ENCODE measurements at places on chromosomes 3 and 15.

GRCh38 chr3:139427283-139428060 lies 38.0 kb upstream of the COPB2 start:
- DNase-seq: peak; percentile 91

GRCh38 chr3:186268616-186269448 lies 93.2 kb downstream of the DGKG start:
- DNase-seq: no peak

DNA sequence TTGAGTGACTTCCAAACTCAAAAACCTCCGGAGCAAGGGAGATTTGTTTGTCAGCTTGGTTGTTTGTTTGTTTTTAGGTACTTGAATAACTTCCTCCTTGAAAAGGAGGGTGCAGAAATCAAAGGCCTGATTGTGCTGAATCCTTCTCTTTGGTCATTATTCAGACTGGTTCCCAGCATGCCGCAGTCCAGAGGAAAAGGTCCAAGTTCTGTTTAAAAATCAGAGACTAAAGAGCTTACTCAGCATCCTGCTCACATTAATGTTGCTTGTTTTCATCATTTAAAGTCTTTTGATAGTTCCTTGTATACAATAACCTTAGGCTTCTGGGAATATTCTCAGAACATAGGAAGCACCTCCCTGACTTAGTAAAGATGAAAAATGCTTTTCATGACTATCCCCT lies 982 bp upstream of the SCG3 start:
- DNase-seq: no peak

DNA sequence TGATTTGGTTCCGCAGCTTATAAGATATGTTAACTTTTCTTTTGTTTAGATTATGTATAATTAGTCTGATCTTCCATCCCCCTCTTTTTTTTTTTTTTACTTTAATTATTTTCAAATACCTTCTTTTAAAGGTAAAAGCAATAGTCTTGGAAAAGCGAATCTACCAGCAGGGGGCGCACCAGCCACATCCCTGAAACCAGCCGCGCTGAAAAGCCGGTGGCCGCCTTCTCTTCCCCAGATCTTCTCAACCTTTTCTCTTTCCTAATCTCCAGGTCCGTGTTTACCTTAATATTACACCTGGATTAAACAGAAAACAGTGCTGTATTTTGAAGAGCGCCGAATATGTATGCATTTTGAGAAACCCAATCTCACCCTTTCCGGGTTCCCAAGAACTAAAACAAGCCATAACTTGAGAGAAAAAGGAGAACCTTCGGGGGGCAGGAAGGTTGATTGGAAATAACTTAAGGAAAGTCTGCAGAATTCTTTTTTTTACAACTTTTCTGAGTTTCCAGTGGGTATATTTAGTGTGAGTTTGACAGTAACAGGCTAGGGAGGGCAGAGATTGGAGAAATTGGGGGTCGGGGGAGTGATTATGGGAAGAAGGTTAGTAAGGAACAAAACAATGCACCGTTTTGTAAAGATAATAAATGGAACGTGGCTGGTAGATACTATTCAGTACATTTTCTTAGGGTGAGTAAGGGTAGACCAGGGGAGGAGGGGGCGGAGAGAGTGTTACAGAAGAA lies 2.0 kb upstream of the SOX2 start:
- peak; percentile 76 for DNase-seq

DNA sequence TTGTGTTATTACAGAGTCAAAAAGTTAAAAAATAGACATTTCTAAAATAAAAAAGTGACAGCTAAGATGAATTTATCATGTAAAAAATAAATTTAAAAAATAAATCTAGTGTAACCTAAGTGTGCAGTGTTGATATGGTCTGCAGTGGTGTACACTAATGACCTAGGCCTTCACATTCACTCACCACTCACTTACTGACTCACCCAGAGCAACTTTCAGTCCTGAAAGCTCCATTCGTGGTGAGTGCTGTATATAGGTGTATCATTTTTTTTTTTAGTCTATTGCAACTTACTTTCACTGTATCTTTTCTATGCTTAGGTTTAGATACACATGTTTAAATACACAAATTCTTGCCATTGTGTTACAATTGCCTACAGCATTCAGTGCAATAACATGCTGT lies 459.4 kb upstream of the ROBO1 start:
- DNase-seq: no peak

DNA sequence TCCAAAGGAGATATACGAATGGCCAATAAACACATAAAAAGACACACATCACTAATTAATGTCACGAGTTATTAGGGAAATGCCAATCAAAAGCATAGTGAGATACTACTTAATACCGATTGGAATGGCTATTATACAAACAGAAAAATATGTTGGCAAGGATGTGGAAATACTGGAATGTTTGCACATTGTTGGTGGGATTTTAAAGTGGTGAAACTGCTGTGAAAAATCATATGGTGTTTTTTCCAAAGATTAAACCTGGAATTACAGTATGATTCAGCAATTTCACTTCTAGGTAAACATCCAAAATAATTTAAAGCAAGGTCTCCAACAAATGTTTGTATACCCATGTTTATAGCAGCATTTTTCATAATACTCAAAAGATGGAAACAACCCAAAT lies 765.5 kb downstream of the VGLL3 start:
- DNase-seq: no peak

DNA sequence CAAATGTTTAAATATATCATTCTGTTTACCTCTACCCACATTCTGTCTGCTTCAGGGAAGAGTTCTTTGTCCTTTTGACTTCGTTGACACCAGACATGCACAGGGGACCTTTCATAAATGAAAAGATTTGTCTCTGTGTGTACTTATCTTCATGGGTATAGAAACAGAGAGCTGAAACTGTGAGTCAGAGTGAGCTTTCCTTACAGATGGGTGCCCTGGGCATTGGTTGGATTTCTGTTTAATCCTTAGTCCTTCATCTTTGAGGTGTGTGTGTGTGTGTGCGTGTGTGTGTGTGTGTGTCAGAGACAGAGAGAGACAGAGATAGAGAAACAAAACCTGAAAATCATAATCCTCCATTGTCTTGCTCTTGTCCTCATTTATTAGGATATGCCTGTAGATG lies 517.4 kb downstream of the TUSC7 start:
- no peak for DNase-seq

DNA sequence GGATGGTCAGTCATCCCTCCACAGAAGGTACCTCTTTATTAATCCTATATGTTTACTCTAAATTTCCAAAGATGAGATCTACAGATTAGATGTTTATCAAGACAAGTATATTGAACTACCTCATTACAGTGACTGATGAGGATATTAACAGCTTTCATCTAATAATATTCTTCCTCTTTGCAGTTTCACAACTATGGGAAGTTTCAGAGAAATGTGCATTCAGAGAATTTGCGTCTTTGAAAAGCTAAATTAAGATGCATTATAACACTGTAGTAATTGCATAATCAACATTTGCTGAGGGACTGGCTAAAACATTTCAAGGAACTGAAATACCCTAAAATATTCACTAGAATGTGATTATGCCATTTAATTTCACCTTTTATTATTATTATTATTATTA lies 46.7 kb downstream of the MCF2L2 start:
- no peak for DNase-seq

GRCh38 chr15:74400313-74400860 lies 32.9 kb upstream of the CYP11A1 start:
- no peak for DNase-seq

DNA sequence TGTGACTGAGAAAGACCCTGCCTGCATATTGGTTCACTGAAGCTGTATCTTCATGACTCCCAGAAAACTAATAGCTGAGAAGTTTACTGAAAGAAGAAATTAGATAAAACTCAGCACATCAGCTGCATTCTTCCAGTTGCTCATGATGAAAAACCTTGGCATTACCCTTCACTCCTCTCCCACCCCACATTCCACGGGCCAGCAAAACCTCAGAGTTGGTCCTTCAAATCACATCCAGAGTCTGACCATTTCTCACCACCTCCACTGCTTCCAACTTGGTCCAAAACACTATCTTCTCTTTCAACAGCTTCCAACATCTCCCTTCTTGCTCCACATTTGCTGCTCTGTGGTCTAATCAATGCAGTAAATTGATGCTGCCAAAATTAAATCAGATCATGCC lies 97.1 kb downstream of the CD47 start:
- DNase-seq: no peak

GRCh38 chr15:28085489-28086174 lies 13.5 kb downstream of the OCA2 start:
- DNase-seq: no peak

GRCh38 chr15:83094583-83094982 lies 12.9 kb upstream of the TM6SF1 start:
- DNase-seq: no peak

- no peak for DNase-seq
These were observed at the start of gene GJD2 for GRCh38 chr15:34754674-34755418. Gene GJD2, minus strand, starts transcription at chr15:34754998. Its CDS starts 510 bp downstream, at chr15:34754488.

GRCh38 chr3:65878831-65879230 lies 159.9 kb downstream of the MAGI1 start:
- DNase-seq: no peak

GRCh38 chr15:59444980-59445545 lies 7.1 kb downstream of the FAM81A start:
- no peak for DNase-seq

- DNase-seq: no peak
These were observed 12.8 kb downstream of the SENP7 start for GRCh38 chr3:101500208-101500607.
